H4 (cell line): ENCODE measurements at places on chromosomes 5 and 9. TPM values are rescaled to one million over a fixed set of nuclear protein-coding genes. Genes with fewer than 3 reads are reported as not detected.
A peak's percentile ranks its signal among the peaks of the same experiment; 100 is the strongest.

Gene PPP1R26
- total RNA-seq = 9.2 and 10.3 TPM in 2 replicates

DNA sequence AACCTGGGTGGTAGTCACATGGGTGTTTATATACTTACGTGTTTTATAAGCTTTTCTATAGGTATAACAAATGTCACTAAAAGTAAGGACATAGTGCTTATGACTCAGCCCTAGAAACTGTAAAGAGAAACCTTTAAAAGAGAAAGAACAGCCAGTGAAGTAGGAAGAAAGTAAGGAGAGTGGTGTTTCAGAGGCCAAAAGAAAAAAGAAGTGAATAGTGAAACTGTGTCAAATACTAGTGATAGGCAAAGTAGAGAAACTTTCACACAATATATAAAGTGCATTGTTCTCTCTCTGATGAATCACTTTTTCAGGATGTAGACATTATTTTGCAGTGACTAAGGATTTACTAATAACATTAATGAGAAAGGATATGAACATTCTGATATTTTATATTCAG lies 74.2 kb upstream of the SUSD1 start:
- DNase-seq = no peak

Gene NTNG2
- 0.95 and 1.7 TPM in 2 replicates for total RNA-seq

Gene PLPP7
- 0.19 TPM in 1 of 2 replicates, not detected in the other for total RNA-seq

DNA sequence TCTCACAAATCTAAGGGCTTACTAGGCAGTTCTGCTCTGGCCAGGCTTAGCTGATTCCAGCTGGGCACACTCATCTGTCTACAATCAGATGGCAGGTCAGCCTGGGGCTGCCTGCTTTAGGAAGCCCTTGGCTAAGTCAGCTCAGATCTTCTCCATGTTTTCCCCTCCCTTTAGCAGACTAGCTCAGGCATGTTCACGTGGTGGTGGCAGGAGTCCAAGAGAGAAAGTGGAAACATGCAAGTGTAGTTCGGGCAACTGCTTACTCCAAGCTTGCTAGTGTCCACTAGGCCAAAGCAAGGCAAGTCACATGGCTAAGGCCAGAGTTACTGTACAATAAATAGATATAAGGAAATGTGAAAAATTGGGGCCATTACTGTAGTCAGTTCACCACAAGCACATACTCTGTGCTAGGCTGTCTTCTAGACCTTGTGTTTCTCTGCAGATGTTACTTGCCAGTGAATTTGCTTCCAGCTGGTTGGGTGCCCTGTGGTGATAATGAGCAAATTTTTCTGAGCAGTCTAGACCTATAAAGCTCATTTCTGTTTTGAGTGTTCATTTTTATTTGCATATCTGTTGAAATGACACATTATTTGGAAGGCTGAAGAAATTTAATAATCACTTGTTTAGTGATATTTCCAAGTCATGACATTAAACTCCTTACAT lies 38.3 kb downstream of the RECK start:
- DNase-seq = peak; percentile 67

- no peak for DNase-seq
Measured at GRCh38 chr5:125370461-125371205, 624.2 kb upstream of the ZNF608 start.

- DNase-seq = no peak
Measured at GRCh38 chr9:93060746-93061259, 2.3 kb downstream of the SUSD3 start.

Gene ZNG1E
- total RNA-seq = 51.8 and 69.2 TPM in 2 replicates

Gene SPATA31E1
- not detected in 2 replicates for total RNA-seq

DNA sequence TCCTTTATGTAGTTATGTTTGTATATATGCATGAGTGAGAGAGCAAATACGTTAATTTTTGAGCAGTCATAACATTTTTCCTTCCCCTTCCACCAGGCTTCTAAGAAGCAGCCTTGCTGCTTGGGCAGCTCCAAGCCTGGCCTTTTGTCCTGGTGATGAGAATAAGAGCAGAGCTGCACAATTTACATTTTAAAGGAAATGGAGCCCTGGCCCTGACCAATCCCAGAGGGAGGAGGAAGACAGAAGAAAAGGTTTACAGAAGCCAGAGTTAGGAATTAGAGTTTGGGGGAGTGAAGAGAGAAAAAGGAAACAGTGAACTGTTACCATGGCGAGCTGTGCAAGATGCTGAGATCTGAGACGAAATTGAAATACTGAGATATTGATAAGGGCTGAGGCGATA lies 25.3 kb upstream of the EFNA5 start:
- no peak for DNase-seq

GRCh38 chr5:155069961-155070360 lies 56.4 kb downstream of the KIF4B start:
- DNase-seq = no peak

Gene MSMP
- not detected in 2 replicates for total RNA-seq

DNA sequence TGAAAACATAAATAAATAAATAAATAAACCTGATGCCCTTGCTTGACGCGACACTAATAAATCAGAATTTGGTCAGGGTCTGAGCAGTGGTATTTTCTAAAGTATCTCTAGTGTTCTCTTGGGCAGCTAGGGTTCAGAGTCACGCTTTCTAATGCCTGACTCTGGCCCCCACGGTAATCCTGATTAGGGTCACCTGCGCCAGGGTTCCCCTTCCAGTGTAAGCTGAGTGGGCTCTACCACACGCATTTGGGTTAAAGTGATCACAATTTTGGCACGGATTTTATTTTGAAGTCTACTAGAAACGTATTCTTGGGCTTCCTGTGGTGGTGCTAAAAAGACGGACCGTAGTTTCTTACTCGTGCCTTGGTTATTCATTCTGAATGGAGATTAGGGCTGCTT lies 651 bp downstream of the TTC1 start:
- DNase-seq = no peak

Gene MEF2C
- total RNA-seq = 7.5 and 8.3 TPM in 2 replicates
